ENCODE measurements at places on chromosomes 16 and 17.

GRCh38 chr17:53119773-53120172 is 703.0 kb upstream of the KIF2B start:
- DNase-seq: no peak

- DNase-seq: no peak
Observed at GRCh38 chr16:85606904-85607303, 6.2 kb upstream of the GSE1 start.

DNA sequence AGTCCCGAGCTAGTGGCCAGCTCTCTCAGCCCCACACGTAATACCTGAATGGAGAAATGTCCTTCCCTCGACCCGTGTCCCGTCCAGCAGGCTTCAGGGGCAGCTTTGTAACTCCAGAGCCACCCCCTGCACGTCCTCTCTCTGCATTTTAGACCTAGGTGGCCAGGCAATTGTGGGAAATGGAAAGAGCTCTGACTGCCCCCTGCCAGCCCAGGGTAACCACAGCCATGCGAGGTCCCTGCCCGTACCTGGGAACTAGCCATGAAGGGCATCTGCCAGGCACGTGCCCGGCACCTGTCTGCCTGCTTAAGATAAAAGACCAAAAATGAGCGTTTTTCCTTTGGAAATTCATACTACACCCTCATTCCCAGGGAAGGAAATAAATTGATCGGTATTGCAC is 9.2 kb downstream of the MAPK8IP3 start:
- no peak for DNase-seq

GRCh38 chr16:67773569-67774456 is 32.5 kb downstream of the RANBP10 start:
- DNase-seq: no peak

GRCh38 chr17:74305865-74306654 is 20.0 kb upstream of the KIF19 start:
- no peak for DNase-seq

All from activated gamma-delta T cell treated with Interleukin-2 at 50 U/mL for 16 hours (primary cell).